Fibroblast of the aortic adventitia (primary cell): ENCODE measurements at places on chromosomes 7 and 10. TPM values are rescaled to one million over a fixed set of nuclear protein-coding genes. Genes with fewer than 3 reads are reported as not detected.

SLC18A3 gene
- total RNA-seq: not detected in 2 replicates

PRF1 gene
- total RNA-seq: not detected in 2 replicates

FAM241B gene
- total RNA-seq: not detected in 2 replicates

HOXA4 gene
- 0.57 and 0.99 TPM in 2 replicates for total RNA-seq

MICALL2 gene
- total RNA-seq: 21.5 and 28.9 TPM in 2 replicates

GCK gene
- 0.36 TPM in 1 of 2 replicates, not detected in the other for total RNA-seq

CAMK2B gene
- total RNA-seq: 6.4 TPM in 1 of 2 replicates, not detected in the other

GAD2 gene
- not detected in 2 replicates for total RNA-seq

DNA sequence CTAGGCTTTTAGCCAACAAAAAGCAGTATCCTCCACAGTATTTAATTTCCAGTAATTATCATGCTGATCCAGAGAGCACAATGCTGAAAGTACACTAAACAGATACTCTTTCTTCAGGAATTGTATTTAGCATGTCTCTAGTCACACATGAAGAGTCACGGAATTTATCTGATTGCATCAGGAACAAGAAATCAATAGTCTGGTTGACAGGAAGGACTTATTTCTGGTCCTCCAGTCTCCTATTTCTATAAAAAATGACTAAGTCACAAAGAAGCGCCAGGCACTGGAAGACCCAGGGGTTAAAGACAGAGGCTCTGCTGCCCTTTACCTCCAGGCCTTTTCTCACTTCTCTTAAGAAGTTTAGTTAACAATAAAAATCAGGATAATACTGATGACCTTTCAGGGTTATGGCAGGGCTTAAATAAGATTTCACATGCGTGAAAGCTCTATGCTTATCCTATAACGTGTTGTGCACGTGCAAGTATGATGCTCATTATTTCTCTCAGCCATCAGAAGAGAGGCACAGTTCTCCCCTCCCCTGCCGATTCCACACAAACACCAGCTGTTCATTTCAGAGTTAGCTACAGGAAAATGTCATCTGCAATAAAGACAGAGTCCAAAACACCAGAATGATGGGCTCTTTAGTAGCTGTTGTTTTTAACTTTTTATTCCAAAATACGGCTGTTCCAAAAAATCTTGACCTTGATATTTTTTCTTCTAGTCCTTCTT is 36.9 kb downstream of the SLC26A4 start:
- DNase-seq: no peak

DNA sequence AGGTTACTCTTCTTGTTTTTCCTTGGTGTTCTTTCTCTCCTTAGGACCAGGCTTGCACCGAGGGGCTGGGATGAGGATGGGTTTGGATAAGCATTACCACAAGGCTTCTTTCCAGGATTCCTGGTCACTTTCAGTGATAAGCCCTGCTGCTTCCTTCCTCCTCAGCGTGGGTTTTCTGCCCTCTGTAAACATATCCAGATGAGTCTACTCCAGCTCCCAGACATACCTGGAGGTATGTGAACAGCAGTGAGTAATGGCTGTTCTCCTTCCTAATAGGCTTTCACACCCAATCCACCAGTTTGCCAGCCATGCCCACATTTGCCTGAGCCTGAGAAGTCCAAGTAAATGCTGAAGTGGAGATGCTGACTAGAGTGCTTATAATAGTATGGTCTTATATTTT is 229.8 kb upstream of the YAE1 start:
- DNase-seq: no peak

DNA sequence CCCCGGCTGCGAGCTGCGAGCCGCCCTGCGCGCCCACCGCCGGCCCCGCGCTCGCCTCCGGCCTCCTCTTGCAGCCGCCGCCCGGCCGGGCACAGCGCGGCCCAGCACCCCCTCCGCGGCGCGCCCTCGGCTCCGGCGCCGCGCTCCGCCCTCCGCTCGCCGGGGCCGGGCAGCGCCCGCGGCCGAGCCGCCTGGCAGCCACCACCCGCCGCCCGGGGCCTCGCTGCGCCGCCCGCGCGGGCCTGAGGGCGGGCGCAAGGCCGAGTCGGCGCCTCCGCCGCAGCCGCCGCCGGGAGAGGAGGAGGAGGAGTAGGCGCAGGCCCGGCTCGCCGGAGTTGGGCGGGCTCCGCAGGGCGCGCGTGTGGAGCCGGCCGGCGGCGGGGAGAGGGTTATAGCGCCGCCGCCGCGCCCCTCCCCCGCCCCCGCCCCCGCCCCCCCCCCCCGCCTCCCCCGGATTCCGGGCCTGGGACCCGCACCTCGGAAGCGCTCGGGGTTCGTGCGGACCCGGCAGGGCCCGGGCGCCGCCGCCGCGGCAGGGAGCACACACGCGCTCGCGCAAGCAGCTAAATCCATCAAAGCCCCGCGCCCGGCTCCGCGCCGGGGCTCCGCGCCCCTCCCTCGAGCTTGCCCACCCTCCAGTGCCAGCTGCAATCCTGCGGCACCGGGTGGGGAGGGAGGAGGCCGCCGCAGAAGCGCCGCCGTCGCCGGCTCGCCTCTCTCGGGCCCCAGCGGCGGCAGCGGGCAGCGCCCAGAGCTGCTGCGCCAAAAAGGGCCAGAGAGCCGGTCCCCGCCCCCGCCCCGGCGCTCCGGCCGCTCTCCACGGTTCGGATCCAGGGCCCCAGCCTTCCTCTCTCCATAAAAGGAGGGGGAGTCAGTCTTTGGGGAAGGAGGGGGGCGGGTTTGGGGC is at the start of gene PDGFA:
PDGFA (minus strand) TSS at position 363 of the 907 bp plus-strand sequence. CDS start 845 bp downstream, outside the sequence.
- peak; percentile 44 for DNase-seq

GRCh38 chr10:58585435-58585834 is 72.8 kb downstream of the BICC1 start:
- DNase-seq: no peak

DNA sequence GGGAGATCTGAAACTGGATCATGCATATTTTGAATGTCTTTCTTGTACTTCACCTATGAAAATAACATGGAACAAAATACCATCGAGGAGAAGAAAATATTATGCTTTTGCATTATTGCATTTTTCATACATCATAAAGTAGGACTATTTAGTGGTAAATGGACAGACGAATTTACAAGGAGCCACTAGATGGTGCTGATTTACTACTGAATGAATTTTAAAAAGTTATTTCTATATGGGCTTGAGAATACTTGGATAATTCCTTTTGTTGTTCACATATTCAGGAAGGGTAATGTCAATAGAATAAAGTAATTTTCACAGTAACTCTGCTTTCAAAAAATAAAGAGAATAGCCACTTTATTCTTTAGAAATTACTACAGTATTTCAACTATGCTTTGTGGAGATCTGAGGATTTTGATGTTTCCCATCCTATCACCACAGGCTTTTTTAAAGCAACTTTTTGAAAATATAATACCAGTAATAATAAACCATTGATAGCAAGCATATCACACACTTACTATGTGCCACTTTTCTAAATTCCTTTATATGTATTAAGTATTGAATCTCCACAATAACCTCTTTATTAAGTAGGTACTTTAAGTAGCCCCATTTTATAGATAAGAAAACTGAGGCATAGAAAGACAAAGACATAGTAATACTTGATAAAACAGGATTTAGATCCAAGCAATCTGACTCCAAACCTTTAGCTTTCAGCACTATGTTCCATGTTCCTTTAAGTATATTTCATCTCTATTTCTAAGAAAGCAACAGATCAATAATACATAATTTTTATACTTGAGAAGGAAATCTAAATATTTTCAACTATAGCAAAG is 38.6 kb downstream of the NEBL start:
- peak; percentile 65 for DNase-seq

DNA sequence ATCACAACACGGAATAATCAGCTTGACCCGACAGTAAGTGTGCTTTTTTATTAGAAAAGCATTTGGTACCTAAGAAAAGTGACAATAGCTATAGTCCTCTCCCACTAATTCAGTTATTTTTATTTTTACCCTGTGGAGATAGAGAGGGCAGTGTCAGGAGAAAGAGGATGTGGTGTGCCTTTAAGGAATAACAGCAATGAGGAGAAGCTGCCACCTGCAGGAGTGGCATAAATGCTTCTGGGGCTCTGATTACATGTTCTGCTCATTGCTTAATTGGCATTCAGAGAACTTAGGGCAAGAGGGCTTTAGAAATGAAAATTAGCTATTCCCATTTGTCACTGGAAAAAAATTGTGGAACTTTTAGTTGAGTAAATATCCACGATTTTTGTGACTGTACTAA is 60.1 kb downstream of the DENND11 start:
- DNase-seq: no peak

- peak; percentile 83 for DNase-seq
Observed at GRCh38 chr10:124155781-124156435, 62.5 kb upstream of the CHST15 start.

- DNase-seq: no peak
Observed at GRCh38 chr10:95573964-95574604, 12.9 kb upstream of the SORBS1 start.

DNA sequence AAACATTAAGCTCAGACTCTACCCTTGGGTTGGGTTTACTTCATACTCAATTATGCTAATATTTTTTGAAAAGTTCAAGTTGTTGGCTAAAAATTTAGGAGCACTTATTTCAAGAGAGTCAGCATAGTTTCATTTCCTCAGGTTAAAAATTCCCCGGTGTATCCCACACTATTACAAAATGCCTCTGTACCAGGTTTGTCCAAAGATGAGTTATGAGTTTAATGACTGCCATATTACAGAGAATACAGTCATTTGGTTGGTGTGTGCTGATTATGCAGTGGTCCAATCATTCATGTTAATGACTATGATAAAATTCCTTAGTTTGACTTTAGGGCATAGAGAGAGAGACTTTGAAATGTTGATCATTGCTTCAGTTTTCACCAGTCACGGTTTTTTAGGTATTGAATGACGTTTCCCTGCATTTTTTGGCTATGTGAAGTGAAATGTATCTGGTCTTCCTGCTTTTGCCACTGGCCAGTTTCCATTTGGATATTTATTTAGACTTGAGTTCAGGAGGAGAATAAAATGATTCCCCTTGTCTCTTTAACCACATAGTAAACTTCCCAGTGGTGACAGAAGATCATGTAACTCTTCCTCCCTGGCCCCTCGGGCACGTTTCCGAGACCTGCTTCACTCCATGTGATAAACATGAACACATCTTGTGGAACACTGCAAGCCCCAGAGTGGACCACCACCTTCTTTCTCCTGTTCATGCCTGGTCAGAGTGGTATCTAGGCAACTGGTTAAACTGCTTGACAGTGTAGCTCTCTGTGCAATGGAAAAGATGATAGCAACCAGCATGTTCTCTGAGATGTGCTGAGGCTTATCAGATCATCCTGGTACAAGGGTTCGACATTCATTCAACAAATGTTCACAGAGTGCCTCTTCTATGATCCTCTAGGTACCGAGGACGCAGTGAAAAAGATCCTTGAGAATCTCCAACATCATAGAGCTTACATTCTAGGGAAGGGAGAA is 153.6 kb downstream of the CACNB2 start:
- DNase-seq: no peak

DNA sequence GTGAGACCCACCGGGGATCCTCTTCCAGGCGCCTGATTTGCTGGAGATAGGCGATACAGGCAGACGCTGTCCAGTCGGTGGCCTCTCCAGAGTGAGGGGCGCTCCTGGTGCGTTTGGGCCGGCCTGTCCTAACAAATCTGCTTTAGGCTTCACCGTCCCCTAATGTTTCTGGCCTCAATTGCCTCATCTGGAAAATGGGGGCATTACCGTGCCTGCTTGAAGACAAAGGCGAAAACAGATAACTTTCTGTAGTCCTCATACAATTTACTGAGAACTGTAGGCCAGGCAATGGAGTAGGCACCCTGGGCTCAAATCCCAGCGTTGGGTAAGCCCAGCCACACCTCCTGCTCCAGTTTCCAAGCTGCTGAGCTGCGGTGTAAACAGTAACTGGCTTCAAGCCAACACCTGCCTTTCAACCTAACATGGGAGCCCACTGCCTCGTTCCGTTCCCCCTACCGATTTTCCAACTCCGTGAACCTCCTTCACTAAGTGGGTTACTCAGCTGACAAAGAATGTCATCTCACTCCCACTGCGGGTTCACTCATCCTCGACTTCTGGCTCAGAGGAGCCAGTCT is 589 bp upstream of the ZFAND4 start:
- no peak for DNase-seq

- DNase-seq: peak; percentile 40
Observed at GRCh38 chr7:41107330-41107937, 595.5 kb downstream of the INHBA start.

DNA sequence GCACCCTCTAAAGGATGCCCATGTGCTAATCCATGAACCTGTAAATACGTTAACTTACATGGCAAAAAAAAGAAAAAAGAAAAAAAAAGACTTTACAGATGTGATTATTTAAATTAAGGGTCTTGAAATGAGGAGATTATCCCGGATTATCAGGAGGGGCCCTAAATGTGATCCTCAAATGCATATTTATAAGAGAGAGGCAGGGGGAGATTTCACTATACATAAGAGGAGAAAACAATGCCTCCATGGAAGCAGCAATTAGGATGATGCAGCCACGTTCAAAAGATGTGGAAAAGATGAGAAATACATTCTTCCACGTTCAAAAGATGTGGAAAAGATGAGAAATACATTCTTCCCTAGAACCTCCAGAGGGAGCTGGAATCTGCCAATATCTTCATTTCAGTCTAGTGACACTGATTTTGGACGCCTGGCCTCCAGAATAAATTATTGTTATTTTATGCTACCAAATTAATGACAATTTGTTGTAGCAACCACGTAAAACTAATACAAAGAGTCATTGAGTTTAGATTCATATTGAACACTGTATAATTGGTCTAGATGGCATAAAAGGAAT is 328.4 kb upstream of the GNAI1 start:
- DNase-seq: peak; percentile 70

DNA sequence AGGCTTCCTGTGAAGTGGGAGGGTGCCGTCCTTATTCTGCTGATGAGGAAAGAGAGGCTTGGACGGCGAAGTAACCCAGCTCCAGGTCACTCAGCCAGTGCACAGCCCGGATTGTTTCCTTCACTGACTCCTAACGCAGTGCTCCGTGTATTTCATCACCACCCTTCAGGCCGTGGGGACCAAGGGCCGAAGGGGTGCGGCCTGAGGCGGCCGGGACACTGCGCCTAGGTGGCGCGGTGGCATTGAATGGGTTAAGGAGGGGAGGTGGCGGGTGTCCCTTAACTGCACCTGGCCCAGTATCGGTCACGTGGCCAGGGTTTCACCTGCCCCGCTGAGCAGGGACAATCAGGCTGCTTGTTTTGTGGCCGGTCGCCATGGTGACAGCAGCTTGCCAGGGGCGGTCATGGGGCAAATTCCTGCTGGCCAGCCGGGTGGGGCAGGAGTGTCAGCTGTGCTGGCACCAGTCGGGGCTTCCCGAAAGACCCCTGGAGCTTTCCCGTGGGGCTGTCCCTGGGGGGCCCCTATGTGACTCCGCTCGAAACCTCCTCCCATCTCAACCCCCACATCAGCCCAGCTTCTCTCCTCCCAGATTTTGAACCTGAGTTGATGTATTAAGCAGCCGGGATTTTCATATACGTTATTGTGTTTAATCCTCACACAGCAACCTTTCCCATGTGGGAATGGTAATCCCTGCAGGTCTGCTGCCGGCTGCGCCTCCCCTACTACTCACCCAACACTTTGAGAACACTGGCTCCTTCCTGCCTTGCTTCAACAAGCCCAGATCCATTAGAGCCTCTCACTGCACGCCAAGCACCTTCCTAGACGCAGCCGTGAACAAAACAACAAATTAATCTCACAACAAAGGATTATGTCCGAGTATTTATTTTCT is 4.4 kb upstream of the ABHD11 start:
- DNase-seq: no peak
